ENCODE measurements at places on chromosomes 16 and 17.
A peak's percentile ranks its signal among the peaks of the same experiment; 100 is the strongest.

DNA sequence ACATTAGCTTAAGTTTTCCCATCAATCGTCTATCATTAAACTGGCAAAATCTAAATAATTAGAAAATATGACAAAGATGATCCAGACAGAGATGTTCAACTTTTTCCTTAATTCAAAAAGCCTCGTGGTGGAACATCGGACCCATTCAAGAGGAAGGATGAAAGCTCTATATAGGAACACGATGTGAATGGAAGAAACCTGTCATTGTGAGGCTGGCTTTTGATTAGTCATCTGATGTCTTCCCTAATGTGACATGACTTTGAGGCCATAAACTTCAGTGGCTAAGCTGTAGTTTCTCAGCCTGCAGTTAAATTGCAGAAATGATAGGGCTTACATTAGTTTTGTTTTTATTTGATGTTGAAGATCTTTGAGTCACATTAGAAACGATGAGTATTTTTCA is 1.0 kb downstream of the AMZ2 start:
- no peak for DNase-seq

DNA sequence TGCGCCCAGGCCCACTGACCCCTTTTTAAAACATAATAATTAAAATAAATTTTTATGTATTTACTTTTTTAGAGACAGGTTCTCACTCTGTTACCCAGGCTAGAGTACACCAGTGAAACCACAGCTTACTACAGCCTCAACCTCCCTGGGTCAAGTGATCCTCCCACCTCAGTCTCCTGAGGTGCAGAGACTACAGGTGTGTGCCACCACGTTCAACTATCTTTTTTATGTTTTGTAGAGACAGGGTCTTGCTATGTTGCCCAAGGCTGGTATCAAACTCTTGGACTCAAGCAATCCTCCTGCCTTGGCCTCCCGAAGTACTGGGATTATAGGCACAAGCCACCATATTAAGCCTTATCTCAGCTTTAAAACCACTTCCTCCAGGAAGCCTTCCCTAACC is 56.1 kb upstream of the BCAR1 start:
- no peak for DNase-seq

DNA sequence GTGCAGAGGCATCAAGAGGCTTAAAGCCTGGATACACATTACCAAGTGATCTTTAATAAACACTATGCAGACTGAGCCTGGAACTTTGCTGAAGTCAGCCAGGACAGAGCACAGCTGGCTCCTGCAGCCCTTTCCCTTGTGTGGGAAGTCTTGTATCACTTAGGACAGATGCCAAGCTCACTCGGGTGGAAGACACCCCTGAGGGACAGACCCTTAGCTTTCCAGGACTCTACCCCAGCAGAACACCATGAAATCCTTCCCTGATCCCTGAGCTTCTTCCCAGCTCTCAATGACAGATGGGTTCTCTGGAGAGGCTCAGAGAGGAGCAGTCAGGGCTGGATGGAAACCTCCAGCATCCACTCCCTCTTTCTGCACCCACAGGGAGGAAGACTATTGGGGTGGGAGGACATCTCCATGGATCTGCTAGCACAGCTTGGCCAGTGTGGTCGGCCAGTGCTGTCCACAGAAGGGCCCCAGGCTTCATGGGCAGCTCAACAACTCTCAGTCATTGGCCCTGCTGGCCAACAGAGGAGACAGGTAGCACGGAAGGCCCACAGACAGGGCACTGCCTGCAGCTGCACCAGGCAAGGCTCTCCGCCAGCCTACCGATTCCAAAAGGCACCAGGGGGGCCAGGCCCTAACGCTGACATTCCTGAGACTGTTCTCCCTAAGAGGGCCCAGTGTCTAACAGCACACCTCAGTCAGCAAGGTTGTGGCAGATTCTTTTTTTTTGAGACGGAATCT is 15.9 kb downstream of the RAB5C start:
- DNase-seq: no peak

DNA sequence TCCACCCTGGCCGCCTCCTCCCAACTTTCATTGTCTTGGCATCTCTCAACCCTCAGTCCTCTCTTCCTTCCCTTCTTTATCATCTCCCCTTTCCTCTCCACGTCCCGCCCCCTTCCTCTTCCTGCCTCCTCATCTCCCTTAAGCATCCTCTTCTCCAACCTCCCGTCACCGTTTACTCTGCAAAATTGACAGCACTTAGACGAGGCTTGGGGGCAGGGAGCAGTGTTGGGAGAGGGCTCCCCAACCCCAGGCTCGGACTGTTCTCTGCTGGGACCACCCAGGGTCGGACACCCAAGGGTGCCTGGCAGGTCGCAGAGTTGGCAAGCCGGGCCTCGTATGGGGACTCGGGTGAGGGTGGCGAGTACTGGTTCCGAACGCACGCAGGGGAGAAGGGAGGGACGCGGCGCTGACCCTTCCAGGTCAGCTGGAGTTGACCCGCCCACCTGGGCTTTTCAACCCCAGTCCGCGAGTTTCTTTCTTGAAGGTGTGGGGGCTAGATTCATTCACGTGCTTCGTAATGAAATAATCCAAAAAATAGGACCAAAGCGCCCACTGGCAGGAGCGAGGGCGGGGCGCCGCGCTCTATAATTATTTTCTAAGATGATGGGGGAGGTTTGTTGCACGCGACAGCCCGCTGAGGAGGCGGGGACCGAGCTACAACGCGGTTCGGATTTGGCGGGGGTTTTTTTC is 775 bp upstream of the PAGR1 start:
- DNase-seq: no peak

GRCh38 chr16:58129097-58129936 is at the start of gene CFAP20:
Gene CFAP20 (minus strand): TSS chr16:58129381. CDS start chr16:58129115, 266 bp downstream.
- DNase-seq: peak; percentile 96

- no peak for DNase-seq
Measured at GRCh38 chr17:66483906-66484305, 181.5 kb downstream of the PRKCA start.

- no peak for DNase-seq
Measured at GRCh38 chr17:3699951-3700350, 4.0 kb upstream of the P2RX5 start.

- no peak for DNase-seq
Measured at GRCh38 chr16:15976225-15976812, 26.9 kb downstream of the ABCC1 start.

DNA sequence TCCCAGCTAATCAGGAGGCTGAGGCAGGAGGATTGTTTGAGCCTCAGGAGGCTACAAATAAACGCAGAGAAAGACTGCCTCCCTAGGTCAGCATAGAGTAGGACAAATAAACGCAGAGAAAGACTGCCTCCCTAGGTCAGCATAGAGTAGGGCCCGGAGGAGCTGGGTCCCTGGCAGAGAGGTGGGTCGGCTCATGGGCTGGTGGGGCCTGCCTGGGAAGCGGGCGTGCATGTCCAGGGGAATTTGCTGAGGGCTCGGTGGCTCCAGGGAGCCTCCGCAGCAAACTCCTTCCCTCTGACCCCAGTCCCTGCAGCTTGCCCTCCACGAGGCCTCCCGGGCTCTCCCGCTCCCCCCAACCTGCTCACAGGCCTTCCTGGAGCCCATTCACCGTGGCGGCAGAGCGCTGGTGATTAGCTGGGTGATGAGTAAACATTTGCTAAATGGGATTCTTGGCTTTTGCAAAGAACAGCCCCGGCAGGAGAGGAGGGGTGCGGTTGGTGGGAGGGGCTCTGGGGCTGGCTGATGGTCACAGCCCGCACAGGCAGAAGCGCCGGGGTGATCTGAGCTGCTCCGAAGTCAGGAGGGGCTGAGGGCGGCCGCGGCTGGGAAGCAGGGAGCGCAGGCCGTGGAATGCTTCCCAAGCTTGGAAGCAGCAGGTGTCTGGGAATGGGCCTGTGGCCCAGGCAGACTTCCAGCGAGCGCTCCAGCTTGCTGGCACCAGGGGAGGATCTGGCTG is 93.1 kb downstream of the RTN4RL1 start:
- no peak for DNase-seq

DNA sequence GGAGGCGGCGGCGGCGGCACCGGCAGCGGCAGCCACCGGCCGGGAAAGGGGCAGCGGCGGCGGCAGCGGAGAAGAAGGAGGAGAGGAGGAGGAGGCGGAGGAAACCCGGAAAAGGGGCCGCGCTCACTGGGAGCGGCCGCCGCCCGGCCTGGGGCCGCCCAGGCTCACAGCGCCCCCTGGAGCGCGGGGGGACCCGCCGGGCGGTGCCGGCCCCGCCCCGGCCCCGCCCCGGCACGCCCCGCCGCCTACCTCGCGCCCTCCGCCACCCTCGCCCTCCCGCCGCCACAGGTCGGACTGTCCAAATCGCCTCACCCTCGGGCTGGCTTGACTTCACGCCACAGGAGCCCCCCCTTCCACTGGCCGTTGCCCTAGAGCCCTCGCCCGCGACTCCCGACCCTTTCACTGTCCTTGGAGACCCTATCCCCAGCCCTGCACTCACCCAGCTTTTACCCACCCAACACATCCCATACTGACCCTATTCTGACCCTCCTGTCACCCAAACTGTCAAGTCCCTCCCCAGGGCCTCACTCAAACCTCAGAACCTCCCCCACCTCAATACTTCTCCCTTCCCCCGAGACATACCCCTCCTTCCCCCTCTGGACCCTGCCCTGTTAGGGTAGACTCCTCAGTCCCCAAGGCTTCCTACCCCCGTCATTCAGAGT is at the start of gene CSNK2A2:
Gene CSNK2A2 (minus strand): TSS at position 85 of the 662 bp plus-strand sequence. CDS start 370 bp downstream, outside the sequence.
- no peak for DNase-seq

GRCh38 chr17:44214896-44215295 is 4.6 kb downstream of the UBTF start:
- DNase-seq: no peak

- peak; percentile 36 for DNase-seq
Measured at GRCh38 chr17:81733507-81734404, 21.7 kb downstream of the SLC25A10 start.

- no peak for DNase-seq
Measured at GRCh38 chr17:851924-852323, 69.8 kb downstream of the MRM3 start.

- no peak for DNase-seq
Measured at GRCh38 chr16:81530814-81531213, 86.2 kb downstream of the CMIP start.

DNA sequence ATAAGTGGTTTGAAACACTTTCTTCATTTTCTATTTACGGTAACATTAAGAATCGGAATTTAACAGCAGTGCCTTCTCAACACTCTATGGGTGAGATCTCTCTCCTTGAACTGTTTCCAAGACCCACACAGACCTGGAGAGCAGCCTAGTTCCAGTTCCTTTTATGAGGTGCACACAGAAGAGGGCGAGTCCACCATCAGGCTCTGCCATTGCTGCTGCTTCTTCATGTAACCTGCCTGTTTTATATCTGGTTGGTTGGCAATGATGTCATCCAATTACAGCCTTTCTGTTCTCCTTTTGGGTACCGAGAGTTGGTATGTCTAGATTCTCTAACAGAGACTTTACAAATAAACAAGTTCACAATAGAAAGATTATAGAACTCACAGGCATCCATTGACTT is 225.7 kb downstream of the UTP18 start:
- DNase-seq: no peak

GRCh38 chr16:57527610-57528360 is 8.6 kb downstream of the CCDC102A start:
- DNase-seq: no peak

- no peak for DNase-seq
Measured at GRCh38 chr16:46972429-46973206, 856 bp downstream of the DNAJA2 start.

GRCh38 chr17:61279476-61280145 is 120.0 kb upstream of the TBX2 start:
- no peak for DNase-seq

GRCh38 chr16:28212532-28212873 is 738 bp upstream of the XPO6 start:
- no peak for DNase-seq

- DNase-seq: no peak
Measured at GRCh38 chr16:70730031-70730430, 44.2 kb upstream of the MTSS2 start.

DNA sequence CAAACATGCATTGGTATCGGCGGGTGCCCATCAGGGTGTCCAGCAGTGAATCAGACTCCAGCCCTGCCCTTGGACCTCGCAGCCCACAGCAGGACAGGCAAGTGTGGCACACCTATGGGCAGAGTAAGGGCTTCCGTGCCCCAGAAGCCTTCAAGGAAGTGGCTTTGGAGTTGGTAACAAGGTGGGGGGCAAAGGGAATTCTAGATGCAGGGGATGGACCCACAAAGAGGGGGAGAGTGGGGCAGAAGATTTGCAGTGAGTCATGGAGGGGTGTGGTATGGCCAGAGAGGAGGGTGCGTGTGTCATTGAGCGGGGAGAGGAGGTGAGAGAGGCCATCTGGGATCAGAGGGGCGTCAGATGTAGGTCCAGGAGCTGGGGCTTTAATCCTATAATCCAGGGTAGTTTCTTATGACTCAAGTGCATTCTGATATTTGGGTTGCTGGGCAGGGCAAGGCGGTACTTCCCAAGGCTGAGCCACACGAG is 8.5 kb upstream of the SPNS2 start:
- no peak for DNase-seq

- DNase-seq: no peak
Measured at GRCh38 chr17:44941712-44942331, 5.8 kb downstream of the KIF18B start.

- DNase-seq: no peak
Measured at GRCh38 chr16:49539758-49540157, 166.2 kb downstream of the C16orf78 start.

DNA sequence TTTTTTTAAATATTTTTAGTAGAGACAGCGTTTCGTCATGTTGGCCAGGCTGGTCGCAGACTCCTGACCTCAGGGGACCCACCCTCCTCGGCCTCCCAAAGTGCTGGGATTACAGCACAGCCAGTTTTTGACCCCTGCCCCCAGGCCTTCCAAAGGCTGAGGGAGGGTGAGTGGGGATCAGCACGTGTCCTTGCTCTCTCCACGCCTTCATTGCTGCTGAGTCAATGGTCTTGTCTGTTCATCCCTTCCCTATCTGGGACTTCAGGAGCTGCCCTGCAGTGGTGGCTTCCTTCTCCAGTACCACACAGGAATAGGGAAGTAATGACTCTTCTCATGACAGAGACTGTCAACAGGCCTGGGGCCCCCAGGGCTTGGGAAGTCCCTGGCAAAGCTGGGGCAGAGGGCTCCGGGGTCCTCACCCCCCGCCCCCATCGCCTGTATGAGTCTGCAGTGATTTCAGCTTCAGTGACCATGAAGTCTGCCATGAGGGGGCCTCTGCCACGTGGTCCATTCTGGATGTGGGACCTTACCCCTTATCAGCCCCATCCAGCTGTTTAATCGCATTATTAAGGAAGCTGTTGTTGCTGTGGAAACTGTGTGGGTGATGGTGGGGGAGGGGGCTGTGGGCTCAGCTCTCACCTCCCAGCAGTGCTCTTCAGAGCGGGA is 6.1 kb downstream of the ABCC3 start:
- no peak for DNase-seq

Data from NCI-H1436 treated with DMSO at 0.1 percent for 48 hours (cell line).